ENCODE measurements at places on chromosomes 4 and X.

GRCh38 chrX:14489437-14489836 is 39.9 kb upstream of the GLRA2 start:
- DNase-seq = no peak

GRCh38 chrX:20042221-20042620 is 51.4 kb upstream of the BCLAF3 start:
- DNase-seq = peak; percentile 4

- DNase-seq = peak; percentile 92
Measured at GRCh38 chr4:105092356-105092755, 54.3 kb upstream of the TET2 start.

GRCh38 chr4:173505924-173506518 is 24.0 kb downstream of the HAND2 start:
- DNase-seq = peak; percentile 29

DNA sequence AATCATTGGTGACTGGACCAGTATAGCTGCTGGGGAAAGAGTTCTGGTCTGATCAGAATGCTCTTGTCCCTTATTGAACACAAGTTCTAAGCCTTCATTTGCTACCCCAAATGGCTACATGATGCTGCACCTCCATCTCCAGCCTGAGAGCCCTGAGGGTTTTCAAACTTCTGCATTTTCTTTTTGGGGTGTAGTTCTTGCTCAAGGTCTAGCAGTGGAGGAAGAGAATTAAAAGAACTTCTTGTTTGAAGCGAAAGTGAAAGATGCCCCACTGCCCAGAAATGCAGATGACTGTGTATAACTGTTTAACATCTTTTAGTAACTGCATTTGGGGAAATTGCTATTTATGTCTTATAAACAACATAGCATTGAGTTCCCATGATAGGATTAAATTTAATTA is 38.5 kb downstream of the LAMTOR3 start:
- DNase-seq = no peak

DNA sequence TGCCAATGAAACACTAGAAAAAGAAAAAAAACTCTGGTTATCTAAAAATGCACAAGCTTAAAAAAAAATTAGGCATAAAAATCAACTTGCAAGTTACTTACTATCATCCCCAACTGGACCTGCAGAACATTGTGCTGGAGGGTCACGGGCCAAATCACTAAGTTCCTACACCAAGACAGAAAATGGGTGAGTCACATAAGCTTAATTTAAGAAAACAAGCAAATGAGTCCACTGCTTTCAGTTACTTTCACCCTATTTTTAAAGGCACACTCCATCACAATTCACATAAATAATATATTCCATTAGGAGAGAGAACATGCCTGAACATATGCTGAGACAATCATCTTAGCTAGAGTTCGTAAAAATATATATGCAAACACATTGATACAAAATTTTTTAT is 17.7 kb downstream of the UBE2D3 start:
- DNase-seq = no peak

DNA sequence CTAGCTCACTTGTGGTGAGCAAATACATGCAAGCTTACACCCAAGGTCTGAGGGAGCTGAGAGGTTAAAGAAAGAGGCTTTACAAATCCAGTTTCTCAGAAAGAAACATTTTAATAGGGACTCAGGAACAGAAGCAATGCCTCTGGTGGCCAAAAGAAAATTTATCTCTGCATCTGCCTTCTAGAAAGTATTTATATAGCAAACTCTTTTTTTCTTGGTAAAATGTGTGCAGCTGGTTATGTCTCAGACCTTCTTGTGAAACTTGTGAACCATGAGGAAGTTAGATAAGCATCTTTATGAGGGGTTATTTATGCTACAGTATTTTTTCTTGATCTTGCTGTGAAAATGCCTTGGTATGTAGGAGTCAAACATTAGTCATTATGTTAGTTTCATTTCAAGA is 48.5 kb upstream of the CYSLTR1 start:
- DNase-seq = peak; percentile 6

DNA sequence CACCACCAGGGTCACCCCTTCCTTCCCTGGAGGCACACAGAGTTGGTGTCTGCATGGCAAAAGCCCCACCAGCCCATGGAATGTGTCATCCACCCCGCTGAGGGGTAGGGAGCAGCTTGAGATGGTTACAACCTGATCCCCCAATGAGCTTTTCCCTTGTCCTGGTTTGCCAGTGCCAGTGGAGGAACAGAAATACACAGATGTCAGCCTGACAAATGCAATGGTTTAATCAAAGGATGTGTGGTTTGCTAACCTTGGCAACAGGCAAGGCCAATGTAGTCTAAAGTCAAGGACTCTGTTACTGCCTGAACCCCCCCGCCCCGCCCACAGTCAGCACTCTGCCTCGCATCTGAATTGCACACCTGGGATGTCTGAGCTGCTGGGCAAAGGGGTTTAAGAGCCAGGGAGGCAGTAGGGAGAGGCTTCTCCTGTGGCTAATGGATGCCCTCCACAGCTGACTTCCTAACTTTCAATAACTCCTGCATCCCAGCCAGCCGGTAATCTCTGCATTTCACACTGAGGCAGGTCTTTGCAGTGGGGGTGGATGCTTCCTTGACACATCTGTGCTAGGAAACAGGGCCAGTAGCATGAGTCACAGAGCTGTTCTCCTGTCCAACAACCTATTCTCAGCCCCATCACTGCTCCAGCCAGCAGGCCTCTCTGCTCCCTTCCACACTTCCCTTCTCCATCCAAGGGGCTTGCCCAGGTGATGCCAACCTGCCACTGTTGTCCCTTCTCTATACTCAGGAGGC is 137.5 kb downstream of the AMMECR1 start:
- peak; percentile 82 for DNase-seq

DNA sequence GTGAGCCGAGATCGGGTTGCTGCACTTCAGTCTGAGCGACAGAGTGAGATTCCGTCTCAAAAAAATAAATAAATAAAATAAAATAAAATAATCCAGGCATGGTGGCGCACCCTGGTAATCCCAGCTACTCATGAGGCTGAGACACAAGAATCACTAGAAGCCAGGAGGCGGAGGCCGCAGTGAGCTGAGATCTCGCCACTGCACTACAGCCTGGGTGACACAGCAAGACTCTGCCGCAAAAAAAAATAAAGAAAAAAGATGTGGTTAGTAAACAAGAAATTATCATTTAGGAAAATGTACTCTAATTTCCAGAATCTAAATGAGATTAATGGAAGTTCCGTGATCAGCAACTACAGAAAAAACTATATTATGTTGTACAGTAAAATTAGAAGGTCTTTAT is 14.5 kb upstream of the LRBA start:
- no peak for DNase-seq

GRCh38 chr4:110540982-110541451 is 65.1 kb downstream of the ENPEP start:
- peak; percentile 97 for DNase-seq

- DNase-seq = peak; percentile 21
Measured at GRCh38 chrX:24498181-24498580, 33.1 kb downstream of the PDK3 start.

DNA sequence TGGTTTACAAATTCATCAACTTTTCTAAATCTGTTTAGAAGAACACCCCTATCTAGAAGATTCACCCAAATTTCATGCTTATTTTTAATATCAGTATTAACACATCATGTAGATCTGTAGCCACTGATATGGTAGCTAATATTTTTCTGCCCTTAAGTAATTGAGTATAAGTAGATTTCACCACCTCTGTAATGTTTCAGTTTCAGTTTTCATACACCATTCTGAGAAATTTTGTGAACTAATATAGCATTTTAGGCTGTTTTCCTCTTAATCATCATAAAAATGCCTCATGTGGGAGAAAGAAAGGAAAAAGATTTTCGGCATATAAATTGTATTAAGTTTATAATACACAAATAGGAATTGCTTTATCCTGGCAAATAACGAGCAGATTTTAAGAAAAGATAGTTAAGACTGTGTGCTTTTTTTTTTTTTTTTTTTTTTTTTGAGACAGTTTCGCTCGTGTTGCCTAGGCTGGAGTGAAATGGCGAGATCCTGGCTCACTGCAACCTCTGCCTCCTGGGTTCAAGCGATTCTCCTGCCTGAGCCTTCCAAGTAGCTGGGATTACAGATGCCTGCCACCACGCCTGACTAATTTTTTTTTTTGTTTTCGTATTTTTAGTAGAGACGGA is 21.4 kb upstream of the RBPJ start:
- DNase-seq = no peak
